Endothelial cell of umbilical vein (primary cell): ENCODE measurements at places on chromosomes 13 and 19. TPM values are rescaled to one million over a fixed set of nuclear protein-coding genes. Genes with fewer than 3 reads are reported as not detected.

- H3K27me3 ChIP-seq = no peaks in the 10 kb centered on the region
- no peak for DNase-seq
- H3K36me3 ChIP-seq = no peaks in the 10 kb centered on the region
- no peak overlapping the region for H3K4me3 ChIP-seq
- peaks cover 14% of the 10 kb centered on the region for H3K4me1 ChIP-seq
Observed at GRCh38 chr13:40342461-40342860, 324.0 kb downstream of the FOXO1 start.

- H3K27me3 ChIP-seq = no peaks in the 10 kb centered on the region
- peak; percentile 46 for DNase-seq
- no peak overlapping the region for H3K27ac ChIP-seq
- H3K4me1 ChIP-seq = no peaks in the 10 kb centered on the region
- H3K4me3 ChIP-seq = no peak overlapping the region
Observed at GRCh38 chr13:110108348-110109139, 198.4 kb downstream of the COL4A1 start.

Gene SLC8A2
- polyA plus RNA-seq = not detected in 2 replicates

Gene MRPL57
- 17.7 and 20.8 TPM in 2 replicates for polyA plus RNA-seq
